ENCODE measurements at places on chromosomes 4 and X. TPM values are rescaled to one million over a fixed set of nuclear protein-coding genes. Genes with fewer than 3 reads are reported as not detected.

DNA sequence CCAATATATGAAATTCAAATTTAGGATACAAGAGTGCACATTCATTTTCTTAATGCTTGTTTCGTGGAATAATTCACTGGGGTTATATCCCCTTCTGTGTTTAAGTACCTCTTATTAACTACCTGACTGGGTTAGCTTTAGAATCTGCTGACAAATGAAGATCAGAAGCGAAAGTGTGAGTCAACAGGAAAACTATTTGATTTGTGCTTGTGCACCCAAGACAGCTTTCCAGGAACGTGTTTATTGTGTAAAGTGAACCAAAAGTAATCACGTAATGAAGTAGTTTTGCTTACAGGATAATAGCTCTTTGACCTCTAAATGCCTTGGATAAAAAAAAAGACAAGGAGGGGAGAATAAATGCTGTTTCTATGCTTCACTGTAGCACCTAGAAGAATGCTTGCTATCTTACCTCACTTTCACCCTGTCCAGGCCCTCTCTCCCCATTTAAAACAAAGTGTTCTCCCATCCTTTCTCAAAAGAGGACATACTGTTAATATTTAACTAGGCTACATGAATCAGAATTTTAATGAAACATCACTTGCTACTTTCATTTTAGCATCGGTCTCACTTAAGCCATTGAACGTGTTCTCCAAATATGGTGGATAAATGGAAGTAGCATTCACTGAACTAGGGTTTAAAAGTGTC lies 141.9 kb downstream of the THOC2 start:
- H3K27ac ChIP-seq: no peak overlapping the region
- H3K4me1 ChIP-seq: no peaks in the 10 kb centered on the region
- no peaks in the 10 kb centered on the region for H3K27me3 ChIP-seq
- no peaks in the 10 kb centered on the region for H3K36me3 ChIP-seq
- H3K4me3 ChIP-seq: no peak overlapping the region

GRCh38 chr4:187128976-187129375 lies 405.3 kb upstream of the FAT1 start:
- H3K4me1 ChIP-seq: no peaks in the 10 kb centered on the region
- no peak for DNase-seq
- no peak overlapping the region for H3K4me3 ChIP-seq
- no peaks in the 10 kb centered on the region for H3K36me3 ChIP-seq
- no peaks in the 10 kb centered on the region for H3K27me3 ChIP-seq

DNA sequence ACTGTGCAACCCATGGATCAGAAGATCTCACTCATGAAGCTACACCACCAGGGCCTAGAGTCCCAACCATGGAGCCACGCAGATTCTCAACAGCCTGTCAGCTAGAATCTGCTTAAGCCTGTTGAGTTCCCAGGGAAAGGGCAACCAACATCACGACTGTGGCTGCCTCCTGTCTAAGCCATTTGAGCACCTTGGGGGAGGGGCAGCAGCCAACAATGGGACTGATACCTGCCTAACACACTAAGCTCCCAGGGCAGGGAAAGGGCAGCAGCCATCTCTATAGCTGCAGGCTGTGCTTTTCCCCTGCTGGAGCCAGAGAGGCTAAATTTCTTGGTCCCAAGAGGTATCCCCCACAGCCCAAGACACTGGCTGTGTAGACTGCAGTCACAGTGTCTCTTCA lies 96.5 kb upstream of the TCEAL2 start:
- H3K36me3 ChIP-seq: no peaks in the 10 kb centered on the region
- H3K27ac ChIP-seq: no peak overlapping the region
- no peaks in the 10 kb centered on the region for H3K27me3 ChIP-seq
- no peak for DNase-seq
- H3K4me3 ChIP-seq: no peak overlapping the region
- no peaks in the 10 kb centered on the region for H3K4me1 ChIP-seq

- no peaks in the 10 kb centered on the region for H3K4me1 ChIP-seq
- H3K36me3 ChIP-seq: no peaks in the 10 kb centered on the region
- no peak overlapping the region for H3K4me3 ChIP-seq
- H3K27ac ChIP-seq: no peak overlapping the region
- H3K27me3 ChIP-seq: no peaks in the 10 kb centered on the region
Measured at GRCh38 chr4:149927514-149927913, 111.9 kb upstream of the IQCM start.

GRCh38 chrX:46814966-46815365 lies 21.9 kb upstream of the RP2 start:
- H3K27me3 ChIP-seq: no peaks in the 10 kb centered on the region
- DNase-seq: no peak
- no peaks in the 10 kb centered on the region for H3K36me3 ChIP-seq
- H3K4me1 ChIP-seq: no peaks in the 10 kb centered on the region
- no peak overlapping the region for H3K4me3 ChIP-seq
- H3K27ac ChIP-seq: no peak overlapping the region

- H3K27me3 ChIP-seq: no peaks in the 10 kb centered on the region
- no peaks in the 10 kb centered on the region for H3K4me1 ChIP-seq
- no peak overlapping the region for H3K27ac ChIP-seq
- H3K36me3 ChIP-seq: no peaks in the 10 kb centered on the region
- DNase-seq: no peak
Measured at GRCh38 chr4:144591401-144591800, 54.6 kb upstream of the HHIP start.

GRCh38 chr4:83108101-83108861 lies 6.2 kb downstream of the PLAC8 start:
- H3K27ac ChIP-seq: peak overlapping the region; percentile 88
- H3K27me3 ChIP-seq: no peaks in the 10 kb centered on the region
- DNase-seq: peak; percentile 57
- peaks cover 32% of the 10 kb centered on the region for H3K36me3 ChIP-seq
- peaks cover 28% of the 10 kb centered on the region for H3K4me1 ChIP-seq

GRCh38 chr4:150212927-150213326 lies 134.7 kb downstream of the DCLK2 start:
- H3K4me1 ChIP-seq: no peaks in the 10 kb centered on the region
- no peak overlapping the region for H3K4me3 ChIP-seq
- no peak overlapping the region for H3K27ac ChIP-seq
- H3K36me3 ChIP-seq: no peaks in the 10 kb centered on the region

GRCh38 chrX:25198253-25198652 lies 182.5 kb upstream of the ARX start:
- H3K4me3 ChIP-seq: no peak overlapping the region
- no peak overlapping the region for H3K27ac ChIP-seq
- no peaks in the 10 kb centered on the region for H3K27me3 ChIP-seq

GRCh38 chr4:46878641-46879040 lies 30.4 kb downstream of the COX7B2 start:
- DNase-seq: no peak
- H3K27ac ChIP-seq: no peak overlapping the region
- no peak overlapping the region for H3K4me3 ChIP-seq
- no peaks in the 10 kb centered on the region for H3K27me3 ChIP-seq
- H3K4me1 ChIP-seq: no peaks in the 10 kb centered on the region
- H3K36me3 ChIP-seq: no peaks in the 10 kb centered on the region

DNA sequence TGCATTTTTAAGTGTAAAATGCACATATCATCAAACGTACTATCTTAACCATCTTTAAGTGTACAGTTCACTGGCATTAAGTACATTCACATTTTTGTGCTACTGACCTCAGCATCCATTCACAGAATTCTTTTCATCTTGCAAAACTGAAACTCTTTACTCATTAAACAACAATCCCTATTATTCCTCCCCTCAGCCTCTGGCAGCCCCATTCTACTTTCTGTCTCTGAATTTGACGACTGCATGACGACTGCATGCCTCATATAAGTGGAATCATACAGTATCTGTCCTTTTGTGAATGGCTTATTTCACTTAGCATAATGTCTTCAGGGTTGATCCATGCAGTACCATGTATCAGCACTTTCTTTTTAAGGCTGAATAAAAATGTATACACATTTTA lies 38.7 kb downstream of the CNKSR2 start:
- no peaks in the 10 kb centered on the region for H3K4me1 ChIP-seq
- no peak overlapping the region for H3K4me3 ChIP-seq
- no peaks in the 10 kb centered on the region for H3K36me3 ChIP-seq
- no peak overlapping the region for H3K27ac ChIP-seq
- H3K27me3 ChIP-seq: no peaks in the 10 kb centered on the region
- DNase-seq: no peak

- H3K4me3 ChIP-seq: no peak overlapping the region
- H3K4me1 ChIP-seq: no peaks in the 10 kb centered on the region
- H3K27ac ChIP-seq: no peak overlapping the region
Measured at GRCh38 chrX:108312011-108312410, 126.2 kb downstream of the COL4A6 start.

DNA sequence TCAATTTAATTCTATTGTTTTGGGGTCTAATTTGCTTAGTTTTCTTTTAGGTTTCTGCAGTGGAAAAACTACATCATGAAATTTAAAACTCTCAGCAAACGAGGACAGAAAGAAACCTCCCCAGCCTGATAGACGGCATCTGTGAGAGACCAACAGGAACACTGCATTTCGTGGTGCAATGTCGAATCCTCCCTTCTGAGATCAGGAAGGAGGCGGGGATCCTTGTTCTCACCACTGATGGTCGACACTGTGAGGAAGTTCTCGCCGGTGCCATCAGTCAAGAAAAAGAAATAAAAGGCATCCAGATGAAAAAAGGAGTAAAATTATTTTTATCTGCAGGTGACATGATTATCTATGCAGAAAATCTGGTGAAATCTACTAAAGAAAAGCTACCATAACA lies 16.5 kb downstream of the GAK start:
- H3K4me3 ChIP-seq: peak overlapping the region; percentile 24
- H3K27ac ChIP-seq: peak overlapping the region; percentile 15

- peak overlapping the region; percentile 60 for H3K27ac ChIP-seq
- H3K4me3 ChIP-seq: no peak overlapping the region
- H3K27me3 ChIP-seq: no peaks in the 10 kb centered on the region
- no peaks in the 10 kb centered on the region for H3K36me3 ChIP-seq
- H3K4me1 ChIP-seq: no peaks in the 10 kb centered on the region
Measured at GRCh38 chrX:131747173-131747572, 203.3 kb downstream of the OR13H1 start.

DNA sequence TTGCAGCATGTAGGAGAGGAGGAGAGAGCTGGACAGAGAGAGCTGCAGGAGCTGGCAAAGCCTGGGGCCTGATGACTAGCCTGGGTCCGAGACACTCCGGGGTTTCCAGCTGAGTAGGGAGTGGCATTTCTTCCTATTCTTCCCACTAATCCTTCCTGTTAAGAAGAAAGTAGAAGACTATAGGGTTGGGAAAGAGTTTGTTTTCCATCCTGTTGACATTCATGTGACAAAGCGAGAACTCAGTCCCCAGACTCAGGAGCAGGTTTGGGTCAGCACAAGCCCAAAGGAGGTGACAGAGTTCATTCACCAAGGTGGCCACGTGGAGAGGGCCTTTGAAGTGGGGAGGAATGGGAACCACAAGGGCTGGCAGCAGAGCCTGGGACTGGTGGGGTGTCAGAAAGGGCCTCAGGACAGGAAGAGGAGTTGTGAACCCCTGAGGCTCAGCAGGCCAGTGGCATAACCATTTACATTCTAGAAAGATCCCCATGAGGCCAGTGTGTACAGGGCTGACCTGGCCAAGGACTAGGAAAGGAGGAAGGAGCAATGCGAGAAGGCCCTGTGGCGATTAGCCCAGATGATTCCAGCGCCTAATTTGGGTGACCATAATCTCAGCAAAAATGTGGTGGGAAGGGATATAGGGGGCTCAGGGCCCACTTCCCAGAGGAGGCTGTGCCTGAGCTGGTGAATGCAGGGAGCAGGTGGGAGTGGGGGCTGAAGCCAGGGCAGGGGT lies 3.3 kb upstream of the HAUS3 start:
- no peaks in the 10 kb centered on the region for H3K36me3 ChIP-seq
- H3K27ac ChIP-seq: no peak overlapping the region
- H3K4me1 ChIP-seq: peaks cover 9% of the 10 kb centered on the region
- H3K4me3 ChIP-seq: no peak overlapping the region
- no peaks in the 10 kb centered on the region for H3K27me3 ChIP-seq

DNA sequence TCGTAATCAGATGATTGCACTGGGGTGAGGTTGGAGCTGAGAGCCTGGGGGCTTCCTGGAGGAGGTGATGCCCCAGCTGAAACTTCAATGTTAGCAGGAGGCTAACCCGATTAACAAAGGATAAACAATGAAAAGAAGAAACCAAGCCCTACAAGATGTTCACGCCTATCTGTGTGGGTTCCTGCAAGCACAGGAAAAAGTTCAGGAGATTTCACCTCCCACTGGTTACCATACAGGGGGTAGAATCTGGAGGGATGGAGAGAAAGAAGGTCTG lies 27.5 kb downstream of the JAKMIP1 start:
- no peak for DNase-seq
- H3K27me3 ChIP-seq: no peaks in the 10 kb centered on the region
- H3K36me3 ChIP-seq: no peaks in the 10 kb centered on the region
- no peaks in the 10 kb centered on the region for H3K4me1 ChIP-seq
- no peak overlapping the region for H3K4me3 ChIP-seq

GRCh38 chr4:144181391-144181790 lies 40.9 kb upstream of the GYPA start:
- no peaks in the 10 kb centered on the region for H3K27me3 ChIP-seq
- H3K4me3 ChIP-seq: no peak overlapping the region
- H3K4me1 ChIP-seq: no peaks in the 10 kb centered on the region
- no peaks in the 10 kb centered on the region for H3K36me3 ChIP-seq
- DNase-seq: no peak
- no peak overlapping the region for H3K27ac ChIP-seq

- peaks cover 7% of the 10 kb centered on the region for H3K4me1 ChIP-seq
- no peaks in the 10 kb centered on the region for H3K36me3 ChIP-seq
- no peak overlapping the region for H3K4me3 ChIP-seq
- H3K27ac ChIP-seq: no peak overlapping the region
- DNase-seq: no peak
- H3K27me3 ChIP-seq: no peaks in the 10 kb centered on the region
Measured at GRCh38 chrX:132749406-132749805, 209.0 kb downstream of the HS6ST2 start.

DNA sequence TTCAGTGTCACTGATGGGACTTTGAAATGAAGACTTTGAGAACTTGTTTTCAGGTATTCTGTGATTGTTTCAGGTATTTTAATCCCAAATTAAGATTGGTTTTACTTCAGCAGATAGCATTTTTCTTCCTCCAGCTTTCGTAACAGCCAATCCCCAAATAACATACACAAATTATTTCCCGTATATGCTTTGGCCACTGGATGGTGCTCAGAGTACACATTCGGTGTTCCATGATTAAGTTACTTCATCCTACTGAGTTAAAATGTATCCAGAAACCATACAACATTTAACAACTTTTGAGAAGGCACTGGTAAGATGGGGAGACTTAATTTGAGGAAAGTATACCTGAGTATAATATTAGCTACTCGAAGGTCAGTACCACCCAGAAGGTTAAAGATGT lies 233.4 kb upstream of the FAM47A start:
- H3K27ac ChIP-seq: no peak overlapping the region
- H3K4me3 ChIP-seq: no peak overlapping the region
- no peaks in the 10 kb centered on the region for H3K36me3 ChIP-seq
- no peaks in the 10 kb centered on the region for H3K27me3 ChIP-seq

MSX1 gene
- not detected for total RNA-seq

EVC gene
- 0.85 TPM for total RNA-seq

C4orf36 gene
- total RNA-seq: not detected

NHS gene
- 2.6 TPM for total RNA-seq

SYP gene
- total RNA-seq: 0.35 TPM

TBC1D25 gene
- 26.4 TPM for total RNA-seq

NUDT10 gene
- total RNA-seq: 0.19 TPM

OTC gene
- not detected for total RNA-seq

F11 gene
- not detected for total RNA-seq

SLC7A11 gene
- 0.34 TPM for total RNA-seq

TMEM154 gene
- 21.3 TPM for total RNA-seq

DNAJB14 gene
- 54.0 TPM for total RNA-seq

PLAC8 gene
- 327 TPM for total RNA-seq
